ENCODE measurements at places on chromosomes 6 and 20.
A peak's percentile ranks its signal among the peaks of the same experiment; 100 is the strongest.

DNA sequence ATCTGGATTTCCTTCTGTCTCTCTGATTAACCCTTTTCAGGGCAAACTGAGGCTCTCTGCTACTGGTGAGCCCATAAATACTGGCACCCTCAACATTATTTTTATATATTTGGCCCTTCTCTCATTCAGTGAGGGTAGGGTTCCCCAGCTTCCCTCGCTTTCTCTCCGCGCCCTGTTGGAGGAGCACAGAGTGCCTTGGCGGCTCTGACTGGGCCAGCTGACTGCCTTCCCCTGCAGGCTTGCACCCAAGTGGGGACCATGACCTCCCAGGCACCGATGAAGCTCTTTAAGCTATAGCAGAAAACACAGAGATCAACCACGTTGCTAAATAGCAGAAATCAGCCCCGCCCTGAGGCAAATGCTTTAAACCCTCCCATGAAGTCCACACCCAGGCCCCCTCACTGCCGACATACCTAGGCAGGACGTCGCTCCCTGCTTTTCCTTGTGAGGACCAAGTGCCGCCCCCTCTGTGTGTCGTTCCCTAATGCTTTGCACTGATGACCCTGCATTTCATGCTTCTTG lies 105.0 kb downstream of the HUS1B start:
- DNase-seq: no peak
- no peaks in the 10 kb centered on the region for H3K27me3 ChIP-seq
- H3K4me1 ChIP-seq: no peaks in the 10 kb centered on the region
- no peak overlapping the region for H3K27ac ChIP-seq

- DNase-seq: no peak
- H3K27me3 ChIP-seq: peaks cover 100% of the 10 kb centered on the region
Measured at GRCh38 chr6:28789553-28790083, 134.2 kb downstream of the TRIM27 start.

- peaks cover 55% of the 10 kb centered on the region for H3K4me1 ChIP-seq
- no peaks in the 10 kb centered on the region for H3K27me3 ChIP-seq
- H3K36me3 ChIP-seq: no peaks in the 10 kb centered on the region
- peak within 1 kb of the TSS; percentile 96 for H3K4me3 ChIP-seq
- peak within 1 kb of the TSS; percentile 96 for H3K27ac ChIP-seq
Measured at GRCh38 chr6:30690403-30691207, at the start of gene NRM. TSS of gene NRM (minus strand) at chr6:30690984. CDS start at chr6:30690974, 10 bp downstream.

DNA sequence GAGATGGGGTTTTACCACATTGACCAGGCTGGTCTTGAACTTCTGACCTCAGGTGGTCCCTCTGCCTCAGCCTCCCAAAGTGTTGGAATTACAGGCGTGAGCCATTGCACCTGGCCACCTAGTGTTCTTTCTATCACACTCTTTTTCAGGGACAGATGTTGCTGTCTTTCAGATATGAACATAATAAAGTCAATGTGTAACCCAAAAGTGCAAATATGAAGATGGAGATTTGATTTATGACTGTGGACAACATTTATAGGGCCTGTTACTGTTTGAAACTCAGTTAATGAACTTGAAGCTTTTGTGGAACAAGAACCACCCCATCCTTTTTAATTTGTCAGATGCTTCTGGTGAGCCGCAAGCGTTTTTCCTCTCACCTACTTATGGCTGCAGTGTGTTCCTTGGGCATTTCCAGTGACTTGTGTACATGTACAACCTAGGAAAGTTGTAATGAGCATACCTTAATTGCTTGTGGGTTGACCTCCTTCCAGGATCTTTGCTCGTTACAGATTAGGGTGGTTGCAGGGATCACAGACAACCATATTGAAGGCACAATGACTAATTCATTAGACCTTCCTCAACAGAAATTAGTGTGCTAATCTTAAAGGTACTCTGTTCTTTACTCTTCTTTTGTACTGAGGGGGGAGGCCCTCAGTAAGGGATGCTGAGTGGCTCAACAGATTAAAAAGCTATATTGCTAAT lies 6.8 kb downstream of the TBPL1 start:
- DNase-seq: no peak
- H3K4me3 ChIP-seq: no peak overlapping the region
- H3K27me3 ChIP-seq: no peaks in the 10 kb centered on the region
- H3K36me3 ChIP-seq: peaks cover 2% of the 10 kb centered on the region
- peaks cover 37% of the 10 kb centered on the region for H3K4me1 ChIP-seq
- no peak overlapping the region for H3K27ac ChIP-seq

- peaks cover 8% of the 10 kb centered on the region for H3K4me1 ChIP-seq
- no peak for DNase-seq
- H3K27me3 ChIP-seq: no peaks in the 10 kb centered on the region
- H3K4me3 ChIP-seq: no peak overlapping the region
Measured at GRCh38 chr6:38236631-38237030, 403.1 kb downstream of the BTBD9 start.

DNA sequence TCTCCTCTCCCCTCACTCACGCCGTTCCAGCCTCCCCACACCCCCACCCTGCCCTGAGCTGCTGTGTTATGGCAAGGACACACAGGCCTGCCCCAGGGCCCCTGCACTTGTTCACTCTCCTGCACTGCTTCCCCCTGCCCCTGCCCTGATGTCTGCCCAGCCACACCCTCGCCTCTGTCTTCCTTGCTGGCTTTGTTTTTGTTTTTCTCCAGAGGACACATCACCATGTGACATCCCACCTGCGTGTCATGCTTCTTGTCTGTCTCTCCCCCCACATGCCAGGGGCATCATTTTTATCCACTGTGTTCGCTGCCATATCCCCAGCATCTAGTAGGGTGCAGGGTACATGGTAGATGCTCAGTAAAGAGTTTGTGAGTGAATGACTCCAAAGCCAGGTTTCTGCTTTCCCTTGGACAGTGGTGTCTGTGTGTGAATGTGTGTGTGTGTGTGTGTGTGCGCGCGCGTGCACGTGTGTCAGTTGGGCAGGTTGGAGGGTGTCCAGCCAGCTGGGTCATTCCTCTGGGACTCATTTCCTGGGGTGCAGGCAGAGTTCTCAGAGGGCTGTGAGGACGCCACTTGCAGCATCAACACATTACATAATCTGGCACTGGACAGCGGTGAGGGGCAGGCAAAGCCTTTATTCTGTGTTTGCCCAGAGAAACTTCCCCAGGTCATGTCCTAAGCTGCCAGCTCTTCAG lies 60.6 kb downstream of the STK35 start:
- peaks cover 5% of the 10 kb centered on the region for H3K27me3 ChIP-seq
- no peaks in the 10 kb centered on the region for H3K36me3 ChIP-seq
- H3K27ac ChIP-seq: peak overlapping the region; percentile 10
- no peak for DNase-seq
- no peak overlapping the region for H3K4me3 ChIP-seq

- no peaks in the 10 kb centered on the region for H3K4me1 ChIP-seq
- DNase-seq: no peak
- H3K27ac ChIP-seq: no peak overlapping the region
- no peaks in the 10 kb centered on the region for H3K36me3 ChIP-seq
- peak overlapping the region; percentile 14 for H3K4me3 ChIP-seq
Measured at GRCh38 chr6:29790626-29791025, 37.0 kb upstream of the HLA-G start.

- H3K4me3 ChIP-seq: no peak overlapping the region
- H3K36me3 ChIP-seq: no peaks in the 10 kb centered on the region
- H3K4me1 ChIP-seq: no peaks in the 10 kb centered on the region
- H3K27ac ChIP-seq: no peak overlapping the region
Measured at GRCh38 chr6:4637691-4638433, 138.3 kb upstream of the CDYL start.

DNA sequence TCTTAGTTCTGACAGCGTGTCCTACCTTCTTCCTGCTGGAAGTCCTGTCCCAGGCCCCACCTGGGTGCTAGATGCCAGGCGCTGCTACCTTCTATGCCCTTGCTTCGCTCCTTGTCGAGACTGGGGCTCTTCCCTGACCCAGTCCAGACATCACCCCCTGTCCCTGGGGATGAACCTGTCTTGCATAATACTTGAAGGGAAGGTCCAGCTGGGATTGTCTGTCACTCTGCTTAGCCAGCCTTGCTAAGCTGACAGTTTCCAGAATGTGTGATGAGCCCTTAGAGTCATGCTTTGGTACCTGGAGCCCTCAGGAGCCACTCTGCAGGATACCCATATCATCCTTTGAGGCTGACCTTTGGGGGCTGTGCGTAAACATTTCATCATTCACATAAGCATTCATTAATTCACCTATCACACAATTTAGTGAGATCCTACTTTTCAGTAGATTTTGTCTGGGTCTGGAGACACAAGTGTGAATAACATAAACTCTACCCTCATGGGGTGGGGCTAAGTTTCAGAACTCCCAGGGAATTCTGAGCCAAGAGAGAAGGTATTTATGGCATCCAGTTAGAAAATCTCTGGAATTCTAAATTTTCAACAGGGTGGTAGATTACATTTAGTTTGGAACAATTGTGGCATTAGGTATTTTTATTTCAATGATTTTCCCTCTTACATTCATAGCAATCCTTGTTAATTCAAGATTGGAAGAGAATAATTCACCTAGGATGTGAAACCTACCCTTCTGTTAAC lies 151.1 kb upstream of the HDAC2 start:
- no peak for DNase-seq
- H3K36me3 ChIP-seq: no peaks in the 10 kb centered on the region
- no peaks in the 10 kb centered on the region for H3K27me3 ChIP-seq

- H3K27me3 ChIP-seq: peaks cover 2% of the 10 kb centered on the region
- H3K36me3 ChIP-seq: no peaks in the 10 kb centered on the region
- H3K4me1 ChIP-seq: peaks cover 21% of the 10 kb centered on the region
- DNase-seq: no peak
- no peak overlapping the region for H3K4me3 ChIP-seq
Measured at GRCh38 chr20:2300420-2300819, 4.6 kb downstream of the TGM3 start.

DNA sequence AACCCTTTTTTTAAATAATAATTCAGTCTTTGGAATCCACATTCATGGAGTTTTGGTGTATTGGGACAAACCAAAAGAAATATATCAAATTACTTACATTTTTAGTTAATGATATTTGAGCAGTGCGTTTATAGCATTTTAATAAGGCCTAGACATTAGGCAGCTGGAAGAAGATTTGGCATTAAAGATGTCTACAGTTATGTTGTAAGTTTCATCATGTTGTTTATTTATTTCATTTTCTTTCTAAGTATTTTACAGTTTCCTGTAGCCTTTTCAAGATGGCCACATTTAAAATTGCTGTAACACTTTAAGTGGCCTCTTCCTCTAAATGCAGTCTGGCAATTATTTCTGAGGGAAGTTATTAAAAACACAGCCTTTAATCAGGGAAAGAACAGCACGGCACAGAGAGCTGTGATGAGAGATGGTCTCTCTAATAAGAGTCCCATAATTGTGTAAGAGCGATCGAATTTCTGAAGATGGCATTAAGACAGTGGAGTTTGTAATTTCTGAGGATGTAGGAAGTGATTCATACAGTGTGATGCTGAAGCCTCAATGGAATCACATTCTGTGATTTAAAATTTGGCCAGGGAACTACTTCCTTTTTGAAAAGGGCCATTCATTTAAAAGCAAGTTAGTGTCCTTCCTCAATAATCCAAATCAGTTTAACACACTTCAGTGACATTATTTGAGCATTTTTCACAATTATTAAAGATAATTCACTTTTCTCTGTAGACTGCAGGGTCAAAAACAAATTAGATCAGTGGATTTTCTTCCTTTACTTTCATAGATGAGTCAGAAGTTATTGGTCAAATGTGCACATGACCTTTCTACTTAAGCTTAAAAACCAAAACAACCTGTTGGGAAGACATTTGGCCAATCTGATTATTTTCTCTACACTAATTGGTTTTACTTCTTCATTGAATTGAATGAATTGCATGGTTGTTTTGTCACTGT lies 52.4 kb upstream of the EDN3 start:
- no peak overlapping the region for H3K27ac ChIP-seq
- H3K4me1 ChIP-seq: peaks cover 35% of the 10 kb centered on the region
- no peak overlapping the region for H3K4me3 ChIP-seq
- DNase-seq: no peak

GRCh38 chr6:47919875-47920274 lies 138.0 kb downstream of the OPN5 start:
- no peak for DNase-seq
- no peaks in the 10 kb centered on the region for H3K27me3 ChIP-seq
- H3K4me3 ChIP-seq: no peak overlapping the region
- H3K36me3 ChIP-seq: no peaks in the 10 kb centered on the region
- H3K4me1 ChIP-seq: peaks cover 20% of the 10 kb centered on the region

DNA sequence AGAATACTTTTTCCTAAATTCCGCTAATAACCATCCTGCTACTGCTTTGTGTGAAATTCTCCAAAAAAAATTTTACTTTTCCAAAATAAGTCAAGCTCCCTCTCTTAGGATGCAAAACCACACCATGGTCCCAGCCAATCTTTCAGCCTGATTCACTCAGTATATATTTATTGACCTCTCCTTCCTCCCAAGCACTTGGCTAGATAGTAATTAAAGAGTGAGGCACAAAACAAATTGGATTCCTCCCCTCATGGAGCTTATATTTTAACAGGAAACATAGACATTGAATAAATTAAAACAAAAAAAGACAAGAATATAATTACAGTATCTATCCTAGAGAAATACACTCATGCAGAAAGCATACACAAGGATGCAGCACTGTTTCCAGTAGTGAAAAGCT lies 9.0 kb upstream of the ZNF217 start:
- no peak overlapping the region for H3K4me3 ChIP-seq
- no peak overlapping the region for H3K27ac ChIP-seq
- H3K36me3 ChIP-seq: no peaks in the 10 kb centered on the region
- peaks cover 8% of the 10 kb centered on the region for H3K4me1 ChIP-seq
- no peak for DNase-seq

DNA sequence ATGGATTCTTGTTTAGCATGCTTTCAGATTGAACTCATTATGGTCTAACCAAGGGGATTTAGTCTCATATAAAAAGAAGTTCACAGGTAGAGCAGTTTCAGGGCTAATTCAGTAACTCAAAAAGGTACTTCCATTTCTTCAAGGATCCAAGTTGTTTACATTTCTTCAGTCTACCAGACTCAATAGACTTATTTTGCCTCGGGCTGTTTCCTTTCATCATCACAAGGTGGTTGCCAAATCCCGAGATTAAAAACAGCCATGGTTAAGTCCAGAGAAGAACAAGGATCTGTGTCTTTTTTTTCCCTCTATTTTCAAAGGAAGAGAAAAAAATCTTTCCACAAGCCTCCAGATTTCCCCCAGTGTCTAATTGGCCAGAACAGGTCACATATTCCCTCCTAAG lies 69.8 kb upstream of the SNX9 start:
- H3K4me3 ChIP-seq: no peak overlapping the region
- H3K36me3 ChIP-seq: peaks cover 6% of the 10 kb centered on the region
- DNase-seq: no peak
- peaks cover 17% of the 10 kb centered on the region for H3K4me1 ChIP-seq
- H3K27ac ChIP-seq: no peak overlapping the region
- H3K27me3 ChIP-seq: peaks cover 41% of the 10 kb centered on the region

DNA sequence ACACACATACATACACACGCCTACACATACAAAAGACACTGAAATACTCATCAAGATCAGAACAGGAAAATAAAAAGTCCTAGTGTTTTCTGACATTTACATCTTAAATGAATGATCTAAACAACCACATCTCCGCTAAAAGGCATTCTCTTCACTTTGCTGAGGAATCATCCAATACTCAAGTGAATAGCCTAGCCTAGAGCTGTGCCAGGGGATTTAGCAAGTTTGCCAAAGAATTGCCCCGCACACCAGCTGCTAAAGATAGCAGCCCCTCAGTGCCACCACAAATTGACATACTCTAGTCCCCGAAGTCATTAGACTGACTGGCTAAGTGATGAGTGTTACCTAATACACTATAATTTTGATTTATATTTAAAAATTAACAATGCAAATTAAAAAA lies 246.8 kb upstream of the POU3F2 start:
- H3K4me1 ChIP-seq: no peaks in the 10 kb centered on the region
- DNase-seq: no peak
- H3K27ac ChIP-seq: no peak overlapping the region
- H3K4me3 ChIP-seq: no peak overlapping the region

- no peak overlapping the region for H3K4me3 ChIP-seq
- H3K4me1 ChIP-seq: peaks cover 9% of the 10 kb centered on the region
- DNase-seq: no peak
- peaks cover 32% of the 10 kb centered on the region for H3K36me3 ChIP-seq
- no peak overlapping the region for H3K27ac ChIP-seq
Measured at GRCh38 chr6:38527371-38527770, 112.4 kb downstream of the BTBD9 start.
